ENCODE measurements at places on chromosomes 11 and 22.
A peak's percentile ranks its signal among the peaks of the same experiment; 100 is the strongest.

GRCh38 chr11:272195-272930 lies 5.8 kb upstream of the NLRP6 start:
- DNase-seq, result no peak

DNA sequence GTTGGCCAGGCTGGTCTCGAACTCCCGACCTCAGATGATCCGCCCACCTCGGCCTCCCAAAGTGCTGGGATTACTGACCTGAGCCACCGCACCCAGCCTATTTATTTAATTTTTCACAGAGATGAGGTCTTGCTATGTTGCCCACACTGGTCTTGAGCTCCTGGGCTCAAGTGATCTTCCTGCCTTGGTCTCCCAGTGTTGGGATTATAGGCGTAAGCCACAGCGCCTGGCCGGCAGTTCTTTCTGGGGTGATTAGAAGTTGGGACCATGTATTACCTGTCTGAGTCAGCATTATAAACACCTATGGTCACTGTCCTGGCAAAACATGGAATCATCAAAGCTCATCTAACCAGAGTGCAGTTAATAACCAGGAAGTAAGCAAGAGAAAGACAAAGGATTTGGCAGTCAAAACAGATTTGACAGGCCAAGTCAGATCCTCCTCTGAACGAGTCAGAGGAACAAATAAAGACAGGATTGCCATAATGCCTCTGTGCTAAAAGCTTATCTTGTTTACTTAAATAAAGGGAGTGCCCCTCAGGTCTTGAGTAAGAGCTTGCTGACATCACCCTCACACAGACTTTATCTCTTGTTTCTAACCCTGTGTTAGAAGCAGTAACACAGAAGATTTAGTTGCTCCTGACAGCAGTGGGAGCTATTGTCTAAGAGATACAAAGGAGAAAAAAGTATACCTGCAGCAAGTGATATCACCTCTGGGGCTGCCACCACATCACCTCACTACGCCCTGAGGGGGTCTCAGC lies 3.7 kb downstream of the SERPIND1 start:
- DNase-seq, result no peak

DNA sequence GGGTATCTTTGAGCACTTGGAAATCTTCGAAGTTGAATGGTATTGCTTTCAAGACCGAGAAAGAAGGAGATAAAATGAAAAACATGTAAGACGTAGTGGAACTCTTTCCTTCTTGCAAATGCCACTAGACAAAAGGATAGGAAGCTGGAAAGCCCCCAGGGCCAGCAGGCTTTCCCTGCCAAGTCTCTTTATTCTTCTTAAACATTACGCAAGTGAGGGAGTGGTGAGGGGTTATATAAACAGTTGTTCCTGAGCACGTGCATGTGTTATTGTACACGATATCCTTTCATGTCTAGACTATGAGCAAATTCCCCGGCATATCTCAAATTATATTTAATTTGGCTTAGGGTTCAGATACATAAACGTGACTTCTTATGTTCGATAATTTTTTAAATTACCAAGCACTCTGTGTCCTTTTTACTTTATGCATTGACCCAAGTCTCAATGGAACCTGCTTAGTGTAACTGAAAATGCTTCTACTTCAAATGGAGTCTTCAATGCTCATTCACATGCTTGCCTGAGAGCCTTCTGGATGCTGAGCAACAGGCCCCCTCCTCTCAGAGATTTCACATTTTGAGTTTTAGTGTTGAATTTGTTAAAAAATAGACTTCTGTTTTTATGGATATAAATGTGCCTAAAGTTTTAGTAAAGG lies 59.0 kb downstream of the PPP2R1B start:
- DNase-seq, result no peak

GRCh38 chr11:115398333-115399080 lies 105.7 kb downstream of the CADM1 start:
- no peak for DNase-seq

DNA sequence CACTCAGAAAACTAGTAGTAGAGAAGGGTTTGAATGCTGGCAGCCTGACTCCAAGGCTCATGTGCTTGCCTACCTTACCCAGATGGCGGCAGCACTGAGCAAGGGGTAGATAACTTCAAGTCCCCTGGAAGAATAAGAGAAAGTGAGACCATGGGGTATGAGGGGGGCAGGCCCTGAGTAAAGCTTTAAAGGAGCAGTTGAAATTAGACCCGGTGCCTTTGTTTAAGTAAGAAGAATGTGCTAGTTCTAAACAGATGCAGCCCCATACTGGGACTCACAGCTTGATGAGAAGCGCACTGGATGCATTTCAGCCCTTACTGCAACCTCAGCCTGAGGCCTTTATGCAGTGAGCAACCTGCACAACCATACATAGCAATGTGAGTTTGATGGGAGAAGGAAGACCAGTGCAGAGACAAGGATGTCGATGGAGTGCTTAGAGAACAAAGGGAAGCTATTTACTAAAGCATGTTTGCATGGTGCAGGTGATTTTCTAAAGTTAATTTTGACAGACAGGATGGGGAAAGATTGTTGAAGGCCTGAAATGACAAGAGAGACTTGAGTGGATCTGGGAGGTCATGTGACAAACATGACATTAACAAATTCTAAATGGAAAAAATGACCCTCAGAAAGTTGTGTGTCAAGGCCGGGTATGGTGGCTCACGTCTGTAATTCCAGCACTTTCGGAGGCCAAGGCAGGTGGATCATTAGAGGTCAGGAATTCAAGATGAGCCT lies 27.1 kb upstream of the TMA7B start:
- peak; percentile 62 for DNase-seq

GRCh38 chr11:30351061-30351460 lies 28.2 kb downstream of the ARL14EP start:
- no peak for DNase-seq
